RKO (cell line): ENCODE measurements at places on chromosomes 1 and 21.

DNA sequence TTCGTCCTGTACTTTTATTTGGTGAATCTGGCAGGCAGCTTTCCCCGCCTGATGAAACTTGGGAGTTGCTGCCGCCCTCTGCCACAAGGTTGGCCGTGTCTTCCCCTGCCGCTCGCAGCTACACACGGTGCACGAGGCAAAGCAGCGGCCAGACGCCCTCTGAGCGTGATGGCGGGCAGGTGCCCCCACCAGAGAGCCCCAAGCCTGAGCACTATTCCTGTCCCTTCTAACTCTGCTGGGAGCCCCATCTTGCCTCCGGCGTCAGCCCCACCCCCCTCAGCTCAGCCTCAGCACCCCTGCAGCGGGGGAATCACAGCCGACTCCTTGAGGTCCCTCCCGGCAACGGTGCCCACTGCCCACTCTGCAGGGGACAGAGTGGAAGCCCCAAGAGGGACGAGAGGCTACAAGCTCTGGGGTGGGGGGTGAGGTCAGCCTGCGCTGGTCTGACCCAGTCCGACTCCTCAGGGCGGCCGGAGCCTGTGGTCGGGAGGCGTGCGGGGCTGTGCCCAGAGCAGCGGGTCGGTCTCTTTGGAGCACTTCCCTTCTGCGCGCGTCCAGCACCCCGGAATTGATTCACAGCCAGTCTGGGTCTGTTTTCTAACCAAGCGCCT, 41.3 kb downstream of the RIPK4 start:
- no peak for DNase-seq

DNA sequence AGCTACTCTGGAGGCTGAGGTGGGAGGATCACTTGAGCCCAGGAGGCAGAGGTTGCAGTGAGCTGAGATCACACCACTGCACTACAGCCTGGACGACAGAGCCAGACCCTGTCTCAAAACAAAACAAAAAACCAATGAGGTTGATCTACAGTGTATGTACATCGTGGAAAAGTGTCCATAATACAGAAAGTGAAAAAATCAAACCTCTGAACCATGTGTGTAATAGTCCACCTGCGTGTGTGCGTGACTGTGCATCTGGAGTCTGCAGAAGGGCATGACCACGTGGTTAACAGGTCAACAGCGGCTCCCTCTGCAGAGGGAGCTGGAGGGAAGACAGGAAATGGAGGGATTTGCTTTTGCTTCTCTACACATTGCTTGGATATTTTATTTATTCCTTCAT, 32.4 kb upstream of the ENO1 start:
- DNase-seq = no peak

- DNase-seq = no peak
These were observed 3.6 kb upstream of the ZNF672 start for GRCh38 chr1:248834343-248834940.

DNA sequence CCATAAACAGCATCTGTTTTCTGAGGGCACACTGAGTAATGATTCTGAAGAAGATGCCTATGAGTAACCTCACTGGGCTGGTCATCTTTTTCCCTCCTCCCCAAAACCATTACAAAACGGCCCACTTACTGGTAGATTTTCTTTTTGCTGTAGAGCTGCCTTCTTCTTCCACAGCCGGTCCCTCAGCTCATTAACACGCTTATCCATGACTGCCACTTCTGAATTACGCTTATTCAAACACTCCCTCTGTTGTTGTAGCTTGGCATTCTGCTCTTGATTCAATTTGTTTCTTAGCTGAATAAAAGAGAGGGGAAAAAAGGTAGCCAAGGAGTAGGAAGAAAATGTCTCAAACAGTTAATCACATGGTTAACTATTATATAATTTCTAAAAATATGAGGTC, 43.1 kb downstream of the TP53BP2 start:
- no peak for DNase-seq

DNA sequence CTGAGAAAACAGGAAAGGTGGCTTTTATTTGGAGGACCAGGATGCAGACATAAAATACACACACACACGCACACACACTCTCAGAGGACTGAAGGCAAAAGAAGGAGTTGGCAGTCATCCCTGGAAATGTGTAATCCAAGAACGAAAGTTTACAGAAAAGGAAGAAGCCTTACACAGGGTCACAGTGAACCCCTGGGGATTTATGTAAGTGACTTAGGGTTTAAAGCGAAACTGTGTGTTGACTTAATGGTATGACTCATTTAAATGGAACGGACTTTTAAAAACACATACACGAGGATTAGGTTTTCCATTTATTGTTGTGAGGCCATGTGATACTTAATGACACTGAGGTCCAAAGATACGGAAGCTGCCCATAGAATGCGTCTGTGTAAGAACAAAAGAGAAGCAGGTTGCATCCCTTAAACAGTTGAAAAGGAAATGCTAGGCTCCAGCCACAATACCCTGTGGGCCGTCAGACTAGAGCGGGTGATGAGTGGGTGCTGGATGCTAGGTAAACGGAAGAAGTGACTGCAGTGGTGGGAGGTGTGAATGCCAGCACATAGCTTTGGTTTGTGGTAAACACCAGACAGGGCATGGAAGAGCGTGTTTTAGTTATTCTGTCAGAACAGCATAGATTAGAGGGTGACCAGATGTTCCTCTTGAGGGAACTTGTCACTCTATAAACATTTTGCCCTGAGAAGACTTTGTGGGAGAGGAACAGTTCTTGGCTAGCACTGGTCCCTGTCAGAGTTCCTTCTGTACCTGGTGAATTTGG, 21.6 kb upstream of the BCL10 start:
- DNase-seq = peak; percentile 99

- no peak for DNase-seq
These were observed 360.6 kb upstream of the USP24 start for GRCh38 chr1:55575571-55576279.

- no peak for DNase-seq
These were observed 4.7 kb downstream of the SLC35F3 start for GRCh38 chr1:233909195-233909594.

GRCh38 chr1:29601021-29601420, 364.7 kb downstream of the PTPRU start:
- no peak for DNase-seq

- no peak for DNase-seq
These were observed 11.7 kb upstream of the AK2 start for GRCh38 chr1:33048426-33048825.
